Omental fat pad (tissue), 4 donors: ENCODE measurements at places on chromosomes 11 and 22. TPM values are rescaled to one million over a fixed set of nuclear protein-coding genes. Genes with fewer than 3 reads are reported as not detected.

Gene RAB3IL1
- 18.5 TPM for total RNA-seq

Gene TPH1
- total RNA-seq: 0.36 TPM

Gene CD59
- 486 TPM for total RNA-seq

Gene SPA17
- 4.5 TPM for total RNA-seq

Gene FEN1
- 7.6 TPM for total RNA-seq

GRCh38 chr11:88484873-88485621, 147.5 kb upstream of the CTSC start:
- DNase-seq: no peak

Gene KCNK4
- not detected for total RNA-seq

- no peak for DNase-seq
Observed at GRCh38 chr11:64605244-64605560, 14.2 kb downstream of the SLC22A12 start.

DNA sequence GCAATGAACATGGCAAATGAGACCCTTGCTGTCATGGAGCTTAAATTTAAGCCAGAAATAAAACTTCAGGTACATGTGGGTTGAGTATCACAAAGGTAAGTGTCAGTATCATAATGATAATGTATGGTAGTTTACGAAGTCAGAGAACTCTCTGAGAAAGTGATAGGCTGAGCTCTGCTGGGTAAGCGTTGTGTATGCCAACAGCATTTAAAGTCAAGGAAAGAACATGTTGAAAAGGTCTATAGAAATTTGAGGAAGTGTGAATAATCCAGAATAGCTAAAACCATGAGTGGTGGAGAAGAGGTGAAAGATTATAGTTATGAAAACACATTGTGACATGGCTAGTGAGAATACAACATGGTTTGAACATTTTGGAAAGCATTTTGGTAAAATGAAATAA, 17.4 kb upstream of the CTSC start:
- no peak for DNase-seq

- DNase-seq: no peak
Observed at GRCh38 chr11:68855205-68855981, 13.7 kb upstream of the CPT1A start.

GRCh38 chr11:77444261-77444660, 29.6 kb downstream of the PAK1 start:
- no peak for DNase-seq
